Activated naive CD8-positive, alpha-beta T cell treated with anti-CD3 and anti-CD28 coated beads, Interleukin-2, amount 10 ng/mL, durations not matched to agents 7 days and 5 days (primary cell): ENCODE measurements at places on chromosomes 7 and 10. TPM values are rescaled to one million over a fixed set of nuclear protein-coding genes. Genes with fewer than 3 reads are reported as not detected.

- DNase-seq, result no peak
These were observed 51.8 kb downstream of the PYROXD2 start for GRCh38 chr10:98363220-98363619.

GRCh38 chr7:27046854-27047549 lies 48.8 kb downstream of the HOXA1 start:
- DNase-seq, result no peak

DNA sequence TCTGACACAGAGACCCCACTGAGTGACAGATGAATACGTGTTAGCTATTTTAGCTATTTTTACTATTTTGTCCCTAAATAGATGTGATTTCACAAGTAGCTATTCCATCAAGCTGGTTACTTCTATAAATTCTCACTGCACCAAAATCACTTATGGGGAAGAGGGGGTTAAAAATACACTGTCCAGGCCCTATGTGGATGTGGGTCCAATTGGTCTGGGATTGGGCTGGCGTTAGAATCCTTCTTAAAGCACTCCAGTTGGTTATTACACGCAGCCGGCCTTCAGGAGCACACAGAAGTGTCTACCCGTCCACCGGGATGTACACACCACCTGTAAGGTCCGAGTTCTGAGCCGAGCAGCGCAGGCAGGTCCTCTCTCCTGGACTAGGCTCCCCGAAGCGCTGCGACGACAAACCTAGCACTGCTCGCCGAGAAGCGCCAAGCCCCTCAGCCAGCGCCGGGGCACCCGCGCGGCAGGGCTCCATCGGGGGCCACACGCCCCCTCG lies 222.3 kb upstream of the MKLN1 start:
- DNase-seq, result no peak

SLIT1 gene
- 0.44 TPM for total RNA-seq

DNA sequence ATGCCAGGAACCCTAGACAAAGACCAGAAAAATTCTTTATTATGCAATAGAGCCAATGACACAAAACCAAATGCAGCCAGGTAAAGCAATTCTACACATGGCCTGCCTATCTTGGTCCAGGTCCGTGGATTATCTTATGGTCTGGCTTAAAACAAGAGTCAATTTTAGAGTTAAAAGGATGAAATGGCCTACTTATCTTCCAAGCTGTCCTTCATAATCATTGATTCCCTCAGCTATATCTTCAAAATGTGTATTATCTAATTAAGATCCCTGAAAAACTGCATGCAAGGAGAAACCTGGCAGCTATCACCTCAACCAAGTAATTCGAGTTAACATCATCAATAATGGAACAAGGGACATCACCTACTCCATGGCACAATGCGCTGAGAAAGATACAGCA lies 479.4 kb upstream of the NRP1 start:
- no peak for DNase-seq

- no peak for DNase-seq
These were observed 66.5 kb downstream of the SCRN1 start for GRCh38 chr7:29922921-29923700.

DNA sequence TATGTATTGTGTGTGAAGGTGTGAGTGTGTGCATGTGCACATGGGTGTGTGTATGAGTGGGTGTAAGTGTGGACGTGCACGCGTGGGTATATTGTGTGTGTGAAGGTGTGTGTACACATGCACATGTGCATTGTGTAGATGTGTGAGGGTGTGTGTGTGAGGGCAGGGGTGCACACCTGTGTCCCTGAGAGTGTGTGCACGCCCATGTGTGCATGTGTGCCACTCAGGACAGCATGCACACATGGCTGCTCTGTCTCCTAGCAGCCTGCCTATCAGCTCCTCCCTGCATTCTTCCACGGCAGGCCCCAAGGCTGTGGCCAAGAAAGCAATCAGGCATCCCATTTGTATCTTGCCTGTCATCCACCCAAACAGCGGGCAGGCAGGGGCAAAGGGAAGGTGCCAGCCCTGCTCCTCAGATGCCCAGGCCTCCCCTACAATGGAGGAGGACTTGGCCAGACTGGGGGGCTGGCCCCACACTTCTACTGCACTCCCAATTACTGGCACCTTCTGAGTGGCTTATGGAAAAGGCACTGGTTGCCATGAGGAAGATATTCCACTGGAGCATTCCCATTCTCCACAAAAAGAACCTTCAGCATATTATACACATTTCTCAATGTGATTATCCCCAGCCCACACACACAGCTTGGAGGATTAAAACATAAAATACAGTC lies 380.4 kb upstream of the ZMIZ1 start:
- no peak for DNase-seq

GRCh38 chr10:12638781-12639180 lies 289.4 kb downstream of the CAMK1D start:
- no peak for DNase-seq

- no peak for DNase-seq
These were observed 537.8 kb upstream of the AUTS2 start for GRCh38 chr7:69060516-69060915.
